Placental pericyte (primary cell): ENCODE measurements at places on chromosomes 3 and 15. TPM values are rescaled to one million over a fixed set of nuclear protein-coding genes. Genes with fewer than 3 reads are reported as not detected.

Gene ANKRD34C
- not detected in 2 replicates for total RNA-seq

Gene RTP4
- total RNA-seq = 1.1 and 1.4 TPM in 2 replicates

Gene FOXB1
- not detected in 2 replicates for total RNA-seq

Gene AMT
- total RNA-seq = 0.29 and 1.1 TPM in 2 replicates

Gene THPO
- total RNA-seq = 0.14 TPM in 1 of 2 replicates, not detected in the other

Gene TGM5
- not detected in 2 replicates for total RNA-seq

Gene CFAP100
- total RNA-seq = not detected in 2 replicates

Gene TLR9
- not detected in 2 replicates for total RNA-seq

Gene WDR93
- total RNA-seq = under 0.01 TPM in 1 of 2 replicates, not detected in the other

Gene FANCD2OS
- total RNA-seq = not detected in 2 replicates

Gene CASR
- not detected in 2 replicates for total RNA-seq

Gene ZNF774
- total RNA-seq = 0.44 and 1.3 TPM in 2 replicates

Gene XCR1
- not detected in 2 replicates for total RNA-seq

Gene SEMA3B
- total RNA-seq = 3.0 and 25.4 TPM in 2 replicates

Gene ATP13A4
- not detected in 2 replicates for total RNA-seq

Gene A4GNT
- total RNA-seq = not detected in 2 replicates

Gene FAM43A
- 29.8 and 96.5 TPM in 2 replicates for total RNA-seq

Gene DNAJC17
- total RNA-seq = 13.6 and 17.2 TPM in 2 replicates

Gene PCSK6
- total RNA-seq = 1.1 and 41.6 TPM in 2 replicates

Gene CGNL1
- total RNA-seq = 0.72 and 2.4 TPM in 2 replicates

Gene NMNAT3
- under 0.01 and 0.43 TPM in 2 replicates for total RNA-seq

Gene KBTBD12
- not detected in 2 replicates for total RNA-seq

Gene KY
- 0.43 TPM in 1 of 2 replicates, not detected in the other for total RNA-seq

Gene SV2B
- under 0.01 TPM in 1 of 2 replicates, not detected in the other for total RNA-seq

Gene APBA2
- total RNA-seq = 20.8 and 37.1 TPM in 2 replicates

Gene DPPA2
- total RNA-seq = not detected in 2 replicates

Gene IQCF5
- not detected in 2 replicates for total RNA-seq

Gene ADAMTS9
- total RNA-seq = 6.9 and 18.8 TPM in 2 replicates

Gene GOLGA6B
- total RNA-seq = not detected in 2 replicates

Gene PRICKLE2
- total RNA-seq = 37.9 and 65.0 TPM in 2 replicates

Gene PLCD1
- total RNA-seq = 16.0 and 23.4 TPM in 2 replicates

Gene MEIS2
- 34.4 and 42.9 TPM in 2 replicates for total RNA-seq

Gene FETUB
- not detected in 2 replicates for total RNA-seq

Gene TRPM1
- total RNA-seq = not detected in 2 replicates

Gene IDH2
- 52.3 and 65.7 TPM in 2 replicates for total RNA-seq

Gene ISLR
- 25.8 and 26.6 TPM in 2 replicates for total RNA-seq

Gene SPATA12
- not detected in 2 replicates for total RNA-seq

Gene LSMEM2
- not detected in 2 replicates for total RNA-seq

Gene CYP11A1
- not detected in 2 replicates for total RNA-seq
